Activated CD4-positive, alpha-beta memory T cell treated with anti-CD3 and anti-CD28 coated beads, Interleukin-2, amount 10 ng/mL, durations not matched to agents 7 days and 5 days (primary cell): ENCODE measurements at places on chromosomes 12 and 14. TPM values are rescaled to one million over a fixed set of nuclear protein-coding genes. Genes with fewer than 3 reads are reported as not detected.

GRCh38 chr14:94101748-94102147 lies 8.8 kb upstream of the IFI27 start:
- no peak overlapping the region for H3K27ac ChIP-seq
- DNase-seq, result no peak
- H3K27me3 ChIP-seq, result no peaks in the 10 kb centered on the region
- no peaks in the 10 kb centered on the region for H3K4me1 ChIP-seq

TSPAN19 gene
- total RNA-seq, result not detected

CNIH1 gene
- 69.2 TPM for total RNA-seq

GRCh38 chr12:113064395-113065125 lies 8.0 kb downstream of the DTX1 start:
- no peaks in the 10 kb centered on the region for H3K27me3 ChIP-seq
- no peaks in the 10 kb centered on the region for H3K4me1 ChIP-seq
- no peak for DNase-seq
- no peak overlapping the region for H3K4me3 ChIP-seq
- H3K36me3 ChIP-seq, result no peaks in the 10 kb centered on the region
- H3K27ac ChIP-seq, result no peak overlapping the region

DNA sequence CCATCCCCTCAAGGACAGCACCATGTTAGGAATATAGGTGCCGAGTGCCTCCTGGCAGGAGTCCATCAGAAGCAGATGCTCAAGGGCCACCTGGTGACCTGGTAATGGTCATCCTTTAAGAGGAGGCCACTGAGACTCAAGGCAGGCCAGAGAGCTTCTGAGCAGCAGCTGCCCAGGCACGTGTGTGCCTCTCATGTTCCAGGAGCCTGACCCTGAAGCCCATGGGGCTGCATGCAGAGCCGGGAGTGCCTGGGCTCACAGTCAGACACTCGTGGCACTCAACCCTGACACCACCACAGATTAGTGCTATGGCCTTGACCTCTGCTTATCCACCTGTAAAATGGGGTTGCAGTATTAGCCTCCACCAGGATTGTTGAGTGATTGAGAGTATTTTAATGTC lies 45.6 kb downstream of the C14orf132 start:
- no peaks in the 10 kb centered on the region for H3K36me3 ChIP-seq
- no peaks in the 10 kb centered on the region for H3K4me1 ChIP-seq
- DNase-seq, result no peak
- no peak overlapping the region for H3K27ac ChIP-seq
- no peaks in the 10 kb centered on the region for H3K27me3 ChIP-seq
- no peak overlapping the region for H3K4me3 ChIP-seq

GRCh38 chr14:40100544-40101196 lies 668.4 kb upstream of the FBXO33 start:
- H3K27me3 ChIP-seq, result no peaks in the 10 kb centered on the region
- no peak overlapping the region for H3K4me3 ChIP-seq
- no peak overlapping the region for H3K27ac ChIP-seq
- H3K36me3 ChIP-seq, result no peaks in the 10 kb centered on the region
- DNase-seq, result no peak
- H3K4me1 ChIP-seq, result no peaks in the 10 kb centered on the region

ANKRD9 gene
- 12.3 TPM for total RNA-seq

- no peak overlapping the region for H3K27ac ChIP-seq
- H3K4me3 ChIP-seq, result no peak overlapping the region
- no peak for DNase-seq
- no peaks in the 10 kb centered on the region for H3K36me3 ChIP-seq
- no peaks in the 10 kb centered on the region for H3K27me3 ChIP-seq
Observed at GRCh38 chr12:105706973-105707334, 376.5 kb downstream of the C12orf75 start.

GRCh38 chr12:103580026-103580425 lies 7.0 kb upstream of the STAB2 start:
- H3K36me3 ChIP-seq, result no peaks in the 10 kb centered on the region
- no peak overlapping the region for H3K4me3 ChIP-seq
- no peak for DNase-seq

GRCh38 chr12:24903329-24904088 lies 45.4 kb downstream of the BCAT1 start:
- peaks cover 39% of the 10 kb centered on the region for H3K4me1 ChIP-seq
- no peak for DNase-seq
- H3K4me3 ChIP-seq, result peak overlapping the region; percentile 93
- peak overlapping the region; percentile 45 for H3K27ac ChIP-seq
- peaks cover 9% of the 10 kb centered on the region for H3K36me3 ChIP-seq
- peaks cover 13% of the 10 kb centered on the region for H3K27me3 ChIP-seq

CEBPE gene
- 0.83 TPM for total RNA-seq

- peaks cover 39% of the 10 kb centered on the region for H3K4me1 ChIP-seq
- H3K4me3 ChIP-seq, result peak overlapping the region; percentile 68
- H3K36me3 ChIP-seq, result no peaks in the 10 kb centered on the region
- no peak overlapping the region for H3K27ac ChIP-seq
- peaks cover 24% of the 10 kb centered on the region for H3K27me3 ChIP-seq
- DNase-seq, result peak; percentile 84
Observed at GRCh38 chr14:105527826-105528585, 1.6 kb downstream of the TMEM121 start.

FLVCR2 gene
- total RNA-seq, result 1.3 TPM

DNA sequence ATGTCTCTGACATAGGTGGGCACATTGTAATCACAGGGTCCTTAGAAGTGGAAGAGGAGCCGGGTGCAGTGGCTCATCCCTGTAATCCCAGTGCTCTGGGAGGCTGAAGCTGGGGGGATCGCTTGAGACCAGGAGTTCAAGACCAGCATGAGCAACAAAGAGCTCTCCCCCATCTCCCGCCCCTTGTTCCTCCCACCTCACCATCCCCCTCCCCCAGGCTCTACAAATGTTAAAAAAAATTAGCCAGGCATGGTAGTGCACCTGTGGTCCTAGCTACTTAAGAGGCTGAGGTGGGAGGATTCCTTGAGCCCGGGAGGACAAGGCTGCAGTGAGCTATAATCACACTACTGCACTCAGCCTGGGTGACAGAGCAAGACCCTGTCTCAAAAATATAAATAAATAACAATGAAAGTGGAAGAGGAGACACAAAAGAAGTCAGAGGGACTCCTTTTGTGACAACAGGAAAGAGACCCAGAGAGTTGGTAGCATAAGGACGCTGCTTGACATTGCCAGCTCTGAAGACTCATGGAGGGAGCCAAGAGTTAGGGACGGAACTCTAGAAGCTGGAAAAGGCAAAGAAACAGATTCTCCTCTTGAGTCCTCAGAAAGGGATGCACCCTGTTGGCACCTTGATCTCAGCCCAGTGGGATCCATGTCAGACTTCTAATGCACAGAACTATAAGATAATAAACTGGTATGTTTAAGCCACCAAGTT lies 29.6 kb upstream of the CSRP2 start:
- no peak for DNase-seq
- no peaks in the 10 kb centered on the region for H3K4me1 ChIP-seq
- H3K36me3 ChIP-seq, result no peaks in the 10 kb centered on the region
- peaks cover 16% of the 10 kb centered on the region for H3K27me3 ChIP-seq
- H3K27ac ChIP-seq, result no peak overlapping the region

- H3K4me3 ChIP-seq, result no peak overlapping the region
- no peaks in the 10 kb centered on the region for H3K4me1 ChIP-seq
- H3K36me3 ChIP-seq, result no peaks in the 10 kb centered on the region
- H3K27me3 ChIP-seq, result no peaks in the 10 kb centered on the region
- DNase-seq, result no peak
Observed at GRCh38 chr12:97597031-97597751, 134.6 kb downstream of the RMST start.

FAM186B gene
- total RNA-seq, result not detected

- DNase-seq, result no peak
- no peak overlapping the region for H3K27ac ChIP-seq
- H3K36me3 ChIP-seq, result no peaks in the 10 kb centered on the region
- H3K27me3 ChIP-seq, result no peaks in the 10 kb centered on the region
- no peaks in the 10 kb centered on the region for H3K4me1 ChIP-seq
Observed at GRCh38 chr14:26138764-26139445, 458.9 kb downstream of the NOVA1 start.

TM9SF1 gene
- 30.8 TPM for total RNA-seq

TBX5 gene
- not detected for total RNA-seq

SARNP gene
- 88.3 TPM for total RNA-seq

GRCh38 chr14:36818794-36819384 lies 157.2 kb downstream of the PAX9 start:
- H3K27ac ChIP-seq, result no peak overlapping the region
- no peaks in the 10 kb centered on the region for H3K27me3 ChIP-seq
- no peaks in the 10 kb centered on the region for H3K4me1 ChIP-seq

DNA sequence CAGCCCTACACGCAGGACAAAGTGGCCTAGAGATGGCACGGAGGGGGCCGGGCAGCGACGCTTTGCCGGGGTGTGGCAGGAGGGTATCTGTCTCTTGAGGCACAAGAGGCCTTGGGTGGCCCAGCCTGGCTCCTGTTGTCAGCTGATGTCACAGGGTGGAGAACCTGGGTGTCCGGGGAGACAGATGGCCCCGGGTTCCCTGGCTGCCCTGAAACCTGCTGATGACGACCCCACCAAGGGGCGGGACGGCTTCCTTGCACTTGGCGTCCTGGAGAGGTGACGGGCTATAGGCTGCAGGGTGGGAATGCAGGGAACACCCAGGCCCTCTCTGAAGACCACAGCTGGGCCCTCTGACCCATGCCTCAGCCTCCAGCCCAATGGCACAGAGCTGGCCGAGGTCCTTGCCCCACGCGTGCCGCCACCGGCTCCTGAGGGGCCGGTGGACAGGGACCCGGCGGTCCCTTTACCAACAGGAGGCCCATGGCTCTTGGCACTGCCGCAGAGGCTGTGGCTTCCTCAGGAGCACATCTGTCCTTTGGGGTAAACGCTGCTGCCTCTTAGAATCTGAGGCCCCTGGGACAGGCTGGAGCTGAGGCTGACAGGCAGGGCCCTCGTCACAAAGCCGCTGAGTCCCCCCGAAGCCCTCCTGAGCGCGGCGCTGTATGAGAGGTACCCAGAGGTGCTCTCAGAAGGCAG lies 16.4 kb downstream of the TRMT61A start:
- no peaks in the 10 kb centered on the region for H3K36me3 ChIP-seq
- H3K27me3 ChIP-seq, result no peaks in the 10 kb centered on the region
- H3K27ac ChIP-seq, result no peak overlapping the region

NR4A1 gene
- 10.5 TPM for total RNA-seq

KCNC2 gene
- total RNA-seq, result not detected
